ENCODE measurements at places on chromosomes 4 and X.

GRCh38 chr4:141614878-141615586 lies 21.4 kb upstream of the IL15 start:
- no peak for DNase-seq

DNA sequence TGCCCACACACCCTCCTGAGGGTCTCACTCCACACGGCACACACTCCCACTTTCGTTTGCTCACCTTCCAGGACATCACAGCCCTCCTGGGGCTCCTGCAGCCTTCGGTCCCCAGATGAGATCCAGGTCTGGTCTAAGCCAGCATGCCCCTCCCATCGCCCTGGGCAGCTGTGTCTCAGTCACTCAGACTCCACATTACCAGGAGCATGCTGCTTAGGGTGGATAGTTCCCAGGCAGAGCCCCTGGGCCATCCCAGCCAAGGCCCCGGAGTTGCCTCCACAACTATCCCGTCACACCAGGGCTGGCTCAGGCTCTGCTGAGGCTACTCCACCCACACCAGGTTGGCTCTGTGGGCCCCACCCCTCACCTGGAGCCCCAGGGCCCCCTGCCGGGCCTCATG lies 50.4 kb upstream of the PSAPL1 start:
- DNase-seq: no peak

DNA sequence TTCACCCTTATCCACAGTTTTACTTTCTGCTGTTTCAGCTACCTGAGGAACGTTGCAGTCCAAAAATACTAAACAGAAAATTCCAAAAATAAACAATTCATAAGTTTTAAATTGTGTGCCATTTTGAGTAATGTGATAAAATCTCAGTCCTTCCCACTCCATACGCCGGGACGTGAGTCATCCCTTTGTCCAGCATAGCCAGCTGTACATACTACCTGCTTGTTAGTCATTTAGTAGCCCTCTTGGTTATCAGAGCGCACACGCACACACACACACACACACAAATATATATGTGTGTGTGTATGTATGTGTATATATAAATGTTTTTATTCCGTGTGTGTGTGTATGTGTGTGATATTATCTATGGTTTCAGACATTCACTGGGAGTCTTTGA lies 4.8 kb upstream of the CCSER1 start:
- no peak for DNase-seq

GRCh38 chrX:129781680-129782495 lies 2.1 kb downstream of the SASH3 start:
- DNase-seq: no peak

DNA sequence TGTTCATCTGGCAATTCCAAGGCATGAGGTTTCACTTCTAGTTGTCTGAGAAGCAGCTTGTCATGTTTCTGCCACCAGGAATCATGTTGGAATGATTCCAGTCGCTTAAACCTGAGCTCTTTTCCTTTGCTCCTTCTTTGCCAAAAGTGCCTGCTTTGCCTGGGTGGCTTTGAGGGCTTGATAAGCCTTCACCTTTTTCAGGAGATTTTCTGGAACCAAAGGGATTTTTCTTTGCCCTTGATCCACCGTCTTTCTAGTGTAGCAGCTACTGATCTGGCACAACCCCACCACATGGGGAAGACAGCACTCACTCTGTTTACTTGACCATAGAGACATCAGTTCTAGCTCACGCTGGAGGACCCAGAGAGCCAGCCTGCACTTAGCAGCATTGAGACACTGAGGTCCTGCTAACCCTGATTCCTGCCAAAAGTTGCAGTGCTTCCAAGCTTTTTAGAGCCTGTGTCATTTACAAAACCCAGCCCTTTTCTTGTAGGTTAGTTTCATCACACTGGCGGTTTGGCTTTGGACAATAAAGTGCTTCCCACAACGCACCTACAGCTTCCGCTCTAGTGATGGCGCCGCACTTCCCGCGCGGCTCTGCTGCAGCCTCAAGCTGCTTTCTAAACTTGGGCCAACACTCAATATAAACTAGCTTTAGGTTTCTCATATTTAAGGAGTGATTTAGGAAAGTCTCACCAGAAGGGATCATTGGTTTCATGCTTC lies 7.3 kb upstream of the CCNI start:
- DNase-seq: no peak

- no peak for DNase-seq
Observed at GRCh38 chrX:80578517-80579105, 158.4 kb downstream of the TENT5D start.

DNA sequence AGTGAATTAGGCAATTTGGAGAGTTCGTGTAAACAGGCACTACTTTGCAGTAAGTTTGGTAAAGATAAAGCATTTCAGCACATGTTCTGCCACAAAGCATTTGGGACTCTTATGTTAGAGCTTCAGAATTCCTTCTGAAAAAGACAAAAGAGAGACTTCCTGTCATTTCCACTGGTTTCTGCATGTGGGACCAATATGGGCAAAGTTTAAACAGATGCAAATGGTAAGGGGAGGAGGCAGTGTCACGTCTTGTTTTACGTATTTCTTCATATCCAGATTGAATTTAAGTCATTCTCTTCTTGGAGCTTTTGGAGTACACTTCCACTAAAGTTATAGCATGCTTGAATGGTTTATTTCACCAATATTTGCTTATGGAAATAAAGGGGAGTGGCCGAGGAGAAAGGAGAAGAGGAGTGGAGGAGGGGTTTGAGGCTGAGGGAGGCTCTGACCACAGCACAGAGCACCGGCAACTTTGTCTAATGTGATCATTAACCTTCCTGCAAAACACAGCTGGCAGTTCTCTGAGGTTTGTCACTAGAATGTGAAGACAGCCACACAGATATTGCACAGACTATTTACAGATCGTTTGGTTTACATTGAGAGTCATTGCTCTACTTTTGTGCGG lies at the start of gene APELA:
Gene APELA (plus strand): TSS at position 479 of the 625 bp plus-strand sequence. CDS start 154 bp downstream, outside the sequence.
- DNase-seq: no peak

DNA sequence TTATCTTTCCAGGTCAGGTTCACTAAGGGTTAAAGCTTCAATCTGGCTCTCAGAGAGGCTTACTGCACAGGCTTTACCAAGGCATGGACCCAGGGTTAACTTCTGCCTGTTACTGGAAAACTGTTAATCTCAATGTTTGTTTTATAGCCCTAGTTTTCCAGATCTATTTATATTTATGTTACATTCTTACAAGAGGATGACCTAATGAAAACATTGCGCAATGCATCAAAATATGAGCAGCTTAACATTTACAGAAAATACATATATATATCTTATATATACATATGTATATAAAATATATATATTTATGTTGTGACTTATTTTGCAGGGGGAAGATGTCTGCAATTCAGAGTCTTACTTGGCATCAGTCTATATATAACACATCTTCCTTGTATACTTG lies 112.3 kb downstream of the PCDH19 start:
- no peak for DNase-seq

- no peak for DNase-seq
Observed at GRCh38 chr4:177051473-177052060, 258.1 kb upstream of the NEIL3 start.

GRCh38 chr4:21002286-21002685 lies 302.0 kb downstream of the PACRGL start:
- no peak for DNase-seq

DNA sequence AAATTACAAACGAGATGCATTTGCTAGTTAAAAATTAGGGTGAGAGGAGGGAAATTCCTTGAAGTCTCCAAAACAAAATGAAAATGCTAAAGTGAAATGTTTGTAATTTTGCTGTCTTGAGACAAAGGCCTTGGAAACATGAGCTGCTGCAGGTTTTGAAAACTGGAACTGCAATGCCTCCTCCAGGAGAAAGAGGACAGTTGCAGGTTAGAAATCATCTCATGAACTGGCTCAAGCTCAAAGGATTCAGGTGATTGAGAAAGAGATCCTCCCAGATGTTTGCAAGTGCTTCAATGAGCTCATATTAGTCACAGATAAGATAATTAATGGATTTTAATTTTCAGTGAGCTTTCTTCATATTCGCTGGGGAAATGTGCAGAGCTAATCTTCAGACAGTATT lies 32.4 kb downstream of the SMPX start:
- no peak for DNase-seq

DNA sequence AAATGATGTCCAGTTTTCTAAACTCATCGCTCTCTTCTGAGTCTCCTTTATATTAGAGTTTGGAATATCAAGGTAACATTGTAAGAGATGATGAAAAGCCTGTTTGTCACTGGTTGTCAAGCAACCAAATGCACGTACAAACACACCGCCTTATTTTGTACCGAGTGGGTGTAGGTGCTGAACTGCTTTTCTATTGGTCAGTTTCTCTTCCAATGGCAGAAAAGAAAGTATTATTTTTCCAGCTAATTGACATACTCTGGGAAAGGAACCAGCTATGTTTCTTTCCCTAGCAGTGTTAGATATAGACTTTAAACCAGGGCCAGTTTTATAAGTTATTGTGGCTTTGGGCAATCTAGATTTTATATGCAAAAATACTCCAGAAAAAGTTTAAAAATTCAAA lies 6.6 kb upstream of the PPM1K start:
- DNase-seq: no peak

DNA sequence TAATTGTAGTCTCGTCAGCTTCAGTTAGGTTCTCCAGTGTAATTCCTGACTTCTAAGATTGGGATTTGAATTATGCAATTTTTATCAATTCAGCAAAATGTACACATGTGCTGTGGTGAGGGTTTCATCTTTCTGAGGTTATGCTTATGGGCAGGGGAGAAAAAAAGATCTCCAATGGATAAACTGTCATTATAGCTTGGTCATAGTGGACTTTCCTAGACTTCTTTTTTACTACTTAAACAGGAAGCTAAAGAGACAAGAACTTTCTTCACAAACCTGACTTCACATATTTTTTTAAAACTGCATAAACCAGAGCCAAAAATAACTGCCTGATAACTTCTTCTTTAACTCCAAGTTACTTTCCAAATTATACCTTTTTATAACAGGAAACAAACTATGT lies 21.7 kb upstream of the SPP1 start:
- DNase-seq: no peak

- no peak for DNase-seq
Observed at GRCh38 chr4:169774466-169775445, 17.0 kb upstream of the HPF1 start.

GRCh38 chr4:101205916-101206315 lies 141.4 kb downstream of the PPP3CA start:
- no peak for DNase-seq

DNA sequence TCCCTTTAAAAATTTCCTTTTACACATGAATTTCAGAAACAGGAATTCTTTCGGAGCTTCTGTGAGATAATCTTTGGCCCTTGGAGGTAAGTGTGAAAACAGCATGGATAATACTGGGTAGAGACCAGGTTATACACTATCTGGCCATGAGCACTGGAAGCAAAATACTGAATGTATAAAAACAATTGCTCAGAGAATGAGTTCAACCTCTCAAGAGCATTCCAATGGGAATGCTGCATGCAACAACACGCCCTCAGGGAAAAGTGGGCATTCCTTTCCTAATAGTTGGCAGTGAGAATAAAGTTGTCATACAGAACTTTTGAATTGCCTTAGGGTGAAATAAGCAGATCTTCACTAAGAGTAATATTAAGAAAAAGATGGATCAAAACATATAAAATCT lies 574.8 kb upstream of the DIPK2B start:
- DNase-seq: no peak

DNA sequence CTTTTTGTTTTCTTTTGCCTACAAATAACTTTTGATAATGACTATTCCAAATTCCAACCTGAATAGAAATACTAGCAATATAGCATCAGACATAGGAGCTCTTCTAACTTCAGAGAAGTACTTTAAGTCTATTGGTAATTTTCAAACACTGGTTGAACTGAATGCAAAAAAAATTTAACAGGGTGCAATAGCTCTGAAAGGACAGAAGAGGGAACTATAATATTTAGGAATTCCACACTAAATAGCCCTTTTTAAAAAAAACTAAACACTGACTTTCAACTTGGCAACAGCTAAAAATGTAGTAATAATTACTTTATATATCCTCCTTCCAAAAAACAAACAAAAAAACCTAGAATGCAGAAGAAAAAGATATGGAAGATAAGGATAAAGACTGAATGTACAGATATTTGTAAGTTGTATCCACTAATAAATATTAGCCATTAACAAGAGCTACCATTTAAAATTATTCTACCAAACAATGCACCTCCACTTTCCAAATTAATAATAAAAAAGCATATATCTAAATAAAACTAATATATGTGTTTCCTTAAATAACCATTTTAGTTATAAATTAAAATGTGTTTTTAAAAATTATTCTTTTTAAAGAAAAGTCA lies 81.4 kb downstream of the FBXW7 start:
- DNase-seq: no peak

DNA sequence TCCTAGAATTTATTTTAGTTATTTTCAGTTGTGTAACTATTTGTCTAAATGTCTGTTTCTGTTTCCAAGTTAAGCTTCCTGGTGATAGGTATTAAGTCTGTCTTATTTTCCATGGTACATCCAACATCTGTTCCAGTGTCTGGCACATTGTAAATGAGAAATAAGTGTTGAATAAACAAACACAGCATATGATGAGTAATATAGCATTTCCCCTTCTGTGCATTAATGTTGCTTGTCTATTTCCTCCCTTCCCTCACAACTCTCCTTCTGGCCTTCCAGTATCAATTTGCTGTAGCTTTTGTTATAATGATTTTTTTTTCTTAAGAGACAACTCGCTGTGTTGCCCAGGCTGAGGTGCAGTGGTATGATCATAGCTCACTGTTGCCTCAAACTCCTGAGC lies 36.1 kb downstream of the COPS4 start:
- DNase-seq: no peak

DNA sequence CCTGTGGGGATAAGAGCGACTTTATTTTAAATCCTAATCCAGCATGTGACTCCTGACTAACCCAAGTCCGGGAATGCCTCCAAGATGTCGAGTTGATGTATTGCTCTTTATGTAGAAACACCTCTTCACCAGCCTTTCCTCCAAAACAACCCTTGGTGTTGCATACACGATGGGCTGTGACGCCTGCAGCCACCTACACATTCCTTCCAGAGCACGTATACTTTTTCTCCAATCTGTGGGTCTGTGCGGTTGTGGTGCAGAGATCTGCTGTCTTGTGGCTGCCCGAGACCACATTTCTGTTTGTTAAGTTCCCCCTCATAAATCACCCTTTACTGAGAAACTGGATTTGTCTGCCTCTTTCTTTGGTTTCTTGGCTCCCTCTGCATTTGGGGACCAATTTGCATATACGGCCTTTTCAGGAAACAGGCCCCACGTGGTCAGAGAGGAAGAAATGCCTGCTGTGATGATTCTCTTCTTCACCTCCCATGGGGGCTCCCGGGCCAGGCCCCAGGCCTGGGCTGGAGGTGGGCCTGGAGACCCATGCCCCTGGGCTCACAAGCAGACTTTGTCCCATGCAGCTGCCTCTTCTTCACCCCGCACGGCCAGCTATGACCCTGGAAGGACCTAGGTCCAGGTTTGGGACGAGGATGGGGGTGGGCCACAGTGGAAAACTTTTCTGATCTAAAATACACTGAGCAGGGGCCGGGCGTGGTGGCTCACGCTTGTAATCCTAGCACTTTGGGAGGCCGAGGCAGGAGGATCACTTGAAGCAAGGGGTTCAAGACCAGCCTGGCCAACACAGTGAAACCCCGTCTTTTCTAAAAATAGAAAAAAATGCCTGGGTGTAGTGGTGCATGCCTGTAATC lies 21.4 kb upstream of the AFAP1 start:
- peak; percentile 94 for DNase-seq

Measured in sigmoid colon (tissue), 7 donors.